ENCODE measurements at places on chromosomes 13 and 19. TPM values are rescaled to one million over a fixed set of nuclear protein-coding genes. Genes with fewer than 3 reads are reported as not detected.
A peak's percentile ranks its signal among the peaks of the same experiment; 100 is the strongest.

- H3K4me1 ChIP-seq, result peaks cover 48% of the 10 kb centered on the region
- no peaks in the 10 kb centered on the region for H3K27me3 ChIP-seq
- H3K4me3 ChIP-seq, result peak overlapping the region; percentile 92
- no peak for DNase-seq
Measured at GRCh38 chr19:29666578-29667386, 1.5 kb downstream of the PLEKHF1 start.

- H3K4me1 ChIP-seq, result peaks cover 11% of the 10 kb centered on the region
- peak overlapping the region; percentile 9 for H3K27ac ChIP-seq
- H3K27me3 ChIP-seq, result no peaks in the 10 kb centered on the region
- DNase-seq, result no peak
- peak overlapping the region; percentile 73 for H3K4me3 ChIP-seq
- H3K36me3 ChIP-seq, result no peaks in the 10 kb centered on the region
Measured at GRCh38 chr19:2977746-2978138, 378 bp downstream of the TLE6 start.

- H3K4me1 ChIP-seq, result no peaks in the 10 kb centered on the region
- H3K27ac ChIP-seq, result no peak overlapping the region
- no peak for DNase-seq
- no peak overlapping the region for H3K4me3 ChIP-seq
- no peaks in the 10 kb centered on the region for H3K27me3 ChIP-seq
- no peaks in the 10 kb centered on the region for H3K36me3 ChIP-seq
Measured at GRCh38 chr13:28297341-28297740, 159.0 kb downstream of the PAN3 start.

DNA sequence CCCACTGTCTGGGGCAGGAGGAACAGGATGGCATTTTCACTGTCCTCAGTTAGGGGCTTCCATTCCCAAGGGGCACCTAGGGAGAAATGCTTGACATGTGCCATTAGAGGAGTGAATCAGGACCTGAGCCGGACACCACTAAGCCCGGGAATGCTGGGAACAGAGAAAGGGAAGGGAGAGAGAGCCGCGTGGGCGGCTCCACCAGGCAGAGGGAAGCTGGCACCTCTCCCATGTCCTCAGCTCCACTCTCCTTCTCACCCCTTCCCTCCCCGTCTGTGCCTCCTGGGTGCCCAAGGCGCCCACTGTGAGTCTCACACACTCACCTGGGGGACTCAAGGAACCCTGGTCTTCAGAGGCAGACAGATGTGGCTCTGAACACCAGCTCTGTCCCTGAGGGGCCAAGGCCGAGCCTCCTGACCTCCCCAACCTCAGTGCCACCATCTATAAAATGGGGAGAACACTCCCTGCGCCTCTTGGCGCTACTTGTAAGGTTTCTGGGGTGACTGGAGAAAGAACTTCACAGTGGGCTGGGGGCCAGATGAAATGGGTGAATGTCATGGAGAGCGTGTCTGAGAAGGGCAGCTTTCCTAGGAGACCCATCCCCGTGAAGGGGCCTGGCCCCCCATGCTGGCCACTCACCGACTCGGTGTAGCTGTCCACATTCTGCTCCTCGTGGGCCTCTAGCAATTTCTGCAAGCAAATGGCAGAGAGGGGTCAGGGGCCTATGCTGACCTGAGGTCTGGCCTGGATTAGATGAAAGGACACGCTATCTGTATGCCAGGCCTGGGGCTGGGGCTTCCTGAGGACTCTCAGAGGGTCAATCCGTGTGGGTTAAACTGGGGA, 5.3 kb upstream of the KPTN start:
- H3K4me3 ChIP-seq, result no peak overlapping the region
- H3K27me3 ChIP-seq, result no peaks in the 10 kb centered on the region
- H3K27ac ChIP-seq, result no peak overlapping the region
- H3K36me3 ChIP-seq, result peaks cover 20% of the 10 kb centered on the region

GRCh38 chr19:19552798-19553197, 14.7 kb downstream of the CILP2 start:
- no peak overlapping the region for H3K4me3 ChIP-seq
- DNase-seq, result no peak
- H3K36me3 ChIP-seq, result no peaks in the 10 kb centered on the region
- H3K27ac ChIP-seq, result no peak overlapping the region

GRCh38 chr13:99282264-99283231, 24.4 kb upstream of the GPR18 start:
- H3K27ac ChIP-seq, result peak overlapping the region; percentile 79
- peaks cover 60% of the 10 kb centered on the region for H3K4me1 ChIP-seq
- DNase-seq, result no peak
- no peaks in the 10 kb centered on the region for H3K27me3 ChIP-seq

- no peak overlapping the region for H3K27ac ChIP-seq
- no peak overlapping the region for H3K4me3 ChIP-seq
- H3K27me3 ChIP-seq, result no peaks in the 10 kb centered on the region
- H3K4me1 ChIP-seq, result no peaks in the 10 kb centered on the region
- no peak for DNase-seq
Measured at GRCh38 chr13:108345016-108345415, 75.5 kb downstream of the TNFSF13B start.

DNA sequence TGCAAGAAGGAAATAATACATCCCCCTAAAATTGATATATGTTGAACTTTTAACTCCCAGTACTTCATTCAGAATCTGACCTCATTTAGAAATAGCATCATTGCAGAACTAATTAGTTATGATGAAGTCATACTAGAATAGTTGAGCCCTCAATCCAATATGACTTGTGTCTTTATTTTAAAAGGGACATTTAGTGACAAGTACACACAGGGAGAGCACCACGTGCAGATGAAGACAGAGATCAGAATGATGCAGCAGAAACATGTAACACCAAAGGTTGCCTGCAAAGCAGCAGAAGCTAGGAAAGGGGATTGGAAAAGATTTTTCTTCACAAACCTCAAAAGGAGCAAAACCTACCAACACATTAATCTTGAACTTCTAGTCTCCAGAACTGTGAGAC, 2602.5 kb downstream of the PCDH9 start:
- no peaks in the 10 kb centered on the region for H3K27me3 ChIP-seq
- no peak overlapping the region for H3K27ac ChIP-seq
- H3K4me1 ChIP-seq, result no peaks in the 10 kb centered on the region
- DNase-seq, result no peak

- H3K4me1 ChIP-seq, result no peaks in the 10 kb centered on the region
- H3K27me3 ChIP-seq, result no peaks in the 10 kb centered on the region
- no peak overlapping the region for H3K4me3 ChIP-seq
- H3K36me3 ChIP-seq, result no peaks in the 10 kb centered on the region
- DNase-seq, result no peak
- H3K27ac ChIP-seq, result no peak overlapping the region
Measured at GRCh38 chr13:109665781-109666249, 120.6 kb downstream of the IRS2 start.

DNA sequence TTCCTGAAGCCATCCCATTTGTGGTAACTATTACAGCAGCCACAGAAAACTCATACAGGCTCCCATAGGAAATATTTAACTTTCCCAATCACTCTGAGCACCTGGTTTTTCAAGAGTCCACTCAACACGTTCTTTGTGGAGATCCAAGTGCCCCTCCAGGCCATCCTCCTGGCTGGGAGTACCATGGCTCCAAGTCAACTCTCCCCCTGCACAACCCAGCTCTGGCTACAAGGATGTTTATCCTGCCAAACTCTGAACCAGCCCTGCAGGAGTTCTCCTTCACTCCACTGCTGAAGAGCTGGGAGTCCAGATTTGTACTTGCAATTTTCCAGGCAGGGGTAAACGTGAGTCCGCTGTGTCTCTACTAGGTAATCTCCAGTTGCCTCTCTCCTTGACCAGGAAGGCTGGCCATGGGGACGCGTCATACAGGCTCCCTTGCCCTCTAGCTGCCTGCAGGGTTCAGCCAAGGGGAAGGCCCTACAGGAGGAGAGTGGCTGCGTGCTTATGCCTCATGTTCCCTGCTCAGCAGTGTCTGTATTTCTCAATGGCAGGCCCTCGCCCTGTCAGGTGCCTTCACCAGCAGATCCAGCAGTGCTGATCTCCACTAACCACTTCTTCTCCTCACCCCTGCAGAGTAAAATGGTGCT, 29.9 kb upstream of the ARGLU1 start:
- no peak overlapping the region for H3K4me3 ChIP-seq
- H3K27ac ChIP-seq, result no peak overlapping the region
- no peaks in the 10 kb centered on the region for H3K27me3 ChIP-seq
- no peak for DNase-seq

- no peaks in the 10 kb centered on the region for H3K36me3 ChIP-seq
- no peak for DNase-seq
- no peaks in the 10 kb centered on the region for H3K4me1 ChIP-seq
- H3K27ac ChIP-seq, result no peak overlapping the region
- H3K4me3 ChIP-seq, result no peak overlapping the region
Measured at GRCh38 chr13:40139896-40140520, 484.5 kb downstream of the COG6 start.

GRCh38 chr13:100387416-100387815, 201.2 kb downstream of the GGACT start:
- H3K36me3 ChIP-seq, result no peaks in the 10 kb centered on the region
- H3K4me3 ChIP-seq, result no peak overlapping the region
- H3K4me1 ChIP-seq, result no peaks in the 10 kb centered on the region
- no peak for DNase-seq

DNA sequence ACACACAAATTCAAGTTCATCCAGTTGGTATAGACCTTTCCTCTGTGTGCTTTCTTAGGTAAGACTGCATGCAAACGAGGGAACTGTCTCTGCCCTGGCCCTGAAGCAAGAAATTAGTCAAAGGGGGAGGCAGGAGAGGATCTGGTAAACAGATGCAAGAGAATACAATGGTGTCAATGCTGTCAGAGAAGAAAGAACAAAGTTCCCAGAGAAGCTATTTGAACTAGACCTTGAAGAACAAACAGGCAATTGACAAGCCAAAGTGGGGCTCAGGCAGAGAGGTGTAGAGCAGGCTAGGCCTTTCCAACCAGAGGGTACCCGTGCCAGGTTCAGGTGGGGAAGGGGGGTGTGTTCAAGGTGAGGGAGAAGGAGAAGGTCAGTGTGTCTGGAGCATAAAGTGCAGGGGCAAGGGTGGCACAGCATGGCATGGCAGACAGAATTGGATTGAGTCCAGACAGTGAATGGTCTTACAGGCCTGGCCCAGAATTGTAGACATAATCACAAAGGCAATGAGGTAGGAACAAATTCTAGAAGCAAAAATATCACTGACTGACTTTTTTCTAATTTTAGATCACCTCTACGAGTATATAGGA, 95.0 kb upstream of the STARD13 start:
- DNase-seq, result no peak
- no peaks in the 10 kb centered on the region for H3K27me3 ChIP-seq
- H3K36me3 ChIP-seq, result no peaks in the 10 kb centered on the region
- no peak overlapping the region for H3K27ac ChIP-seq

DNA sequence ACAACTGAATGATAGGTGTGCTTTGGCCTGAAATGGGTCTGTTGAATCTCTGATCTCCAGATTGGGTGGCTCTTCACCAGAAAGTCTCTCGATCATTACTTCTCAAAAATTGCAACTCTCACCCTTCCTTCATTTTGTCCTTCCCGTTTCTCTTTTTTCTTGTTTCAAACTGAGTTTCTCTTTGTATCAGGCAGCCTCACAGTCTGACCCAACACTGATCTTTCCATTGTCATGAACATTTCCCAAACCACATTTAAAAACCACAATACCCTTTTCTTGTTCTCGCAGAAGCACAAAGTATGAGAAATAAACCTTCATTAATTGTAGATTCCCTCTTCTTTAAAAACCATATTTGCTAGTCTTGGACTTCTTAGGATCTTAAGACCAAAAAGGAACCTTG, 33.6 kb upstream of the HMGB1 start:
- no peaks in the 10 kb centered on the region for H3K36me3 ChIP-seq
- H3K4me1 ChIP-seq, result 0 out of 2 replicates have a peak, but pooled peaks cover 6% of the 10 kb centered on the region
- DNase-seq, result no peak

DNA sequence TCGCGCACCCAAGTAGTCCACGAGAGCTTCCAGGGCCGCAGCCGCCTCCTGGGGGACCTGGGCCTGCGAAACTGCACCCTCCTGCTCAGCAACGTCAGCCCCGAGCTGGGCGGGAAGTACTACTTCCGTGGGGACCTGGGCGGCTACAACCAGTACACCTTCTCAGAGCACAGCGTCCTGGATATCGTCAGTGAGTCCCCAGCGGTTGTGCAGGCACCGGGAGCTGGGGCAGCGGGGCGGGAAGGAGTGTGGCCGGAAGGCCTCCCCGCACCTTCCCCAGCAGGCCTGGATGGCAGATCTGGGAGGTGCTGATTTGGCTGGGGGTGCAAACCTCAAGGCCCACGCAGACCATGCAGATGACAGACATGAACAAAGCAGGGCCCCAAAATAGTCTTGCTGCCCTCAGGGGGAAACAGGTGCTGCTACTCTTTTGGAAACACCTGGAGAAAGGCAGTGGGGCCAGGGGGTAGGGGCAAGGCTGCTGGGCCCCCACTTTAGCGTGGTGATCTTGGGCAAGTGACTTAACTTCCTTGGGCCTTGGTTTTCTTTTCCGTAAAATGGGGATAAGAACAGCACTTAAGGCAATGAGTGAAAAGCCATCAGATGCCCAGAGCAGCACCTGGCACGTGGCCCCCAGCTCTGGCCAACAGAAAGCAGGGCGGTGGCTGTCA, 4.0 kb downstream of the MAG start:
- no peak for DNase-seq
- H3K27ac ChIP-seq, result no peak overlapping the region
- peaks cover 26% of the 10 kb centered on the region for H3K4me1 ChIP-seq
- H3K4me3 ChIP-seq, result no peak overlapping the region

DNA sequence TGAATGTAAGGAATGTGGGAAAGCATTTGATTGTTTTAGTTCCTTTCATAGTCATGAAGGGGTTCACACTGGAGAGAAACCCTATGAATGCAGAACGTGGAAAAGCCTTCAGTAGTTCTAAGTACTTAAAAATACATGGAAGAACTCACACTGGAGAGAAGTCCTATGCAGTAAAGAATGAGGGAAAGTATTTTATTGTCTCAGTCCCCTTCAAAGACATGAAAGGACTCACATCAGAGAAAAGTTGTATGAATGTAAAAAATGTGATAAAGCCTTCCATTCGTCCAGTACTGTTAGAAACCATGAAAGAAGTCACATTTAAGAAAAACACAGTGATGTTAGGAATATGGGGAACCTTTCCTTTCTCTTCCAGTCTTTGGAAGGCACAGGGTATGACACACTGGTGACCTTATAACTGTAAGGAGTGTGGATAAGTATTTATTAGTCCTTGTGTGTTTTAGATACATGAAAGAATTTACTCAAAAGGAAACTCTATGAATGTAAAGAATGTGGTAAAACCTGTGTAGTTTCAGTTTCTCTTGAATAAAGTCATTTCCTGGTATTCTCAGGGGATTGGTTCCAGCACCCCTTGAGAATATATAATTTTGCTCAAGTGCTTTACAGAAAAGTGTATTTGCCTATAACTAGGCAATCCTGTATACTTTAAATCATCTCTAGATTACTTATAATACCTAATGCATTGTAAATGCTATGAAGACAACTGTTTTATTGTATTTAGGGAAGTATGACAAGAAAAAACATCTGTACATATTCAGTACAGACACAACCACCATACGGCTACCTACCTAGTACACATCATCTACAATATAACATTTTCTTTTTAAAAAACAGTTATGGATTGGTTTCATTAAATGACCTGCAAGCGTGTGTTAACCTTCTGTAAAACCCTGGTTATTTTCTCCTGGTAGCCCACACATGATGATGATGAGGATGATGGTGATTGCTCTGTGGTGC, 52.8 kb downstream of the ZNF823 start:
- H3K4me1 ChIP-seq, result peaks cover 6% of the 10 kb centered on the region
- no peak overlapping the region for H3K27ac ChIP-seq
- no peak overlapping the region for H3K4me3 ChIP-seq
- H3K27me3 ChIP-seq, result no peaks in the 10 kb centered on the region
- DNase-seq, result no peak

IRGC gene
- not detected for total RNA-seq

PNMA8C gene
- not detected for total RNA-seq

ACP7 gene
- total RNA-seq, result not detected

SMAD9 gene
- total RNA-seq, result 0.05 TPM

KLK15 gene
- not detected for total RNA-seq

SIPA1L3 gene
- total RNA-seq, result 66.2 TPM

C5AR2 gene
- total RNA-seq, result not detected

MCF2L gene
- total RNA-seq, result 1.1 TPM

SHC2 gene
- total RNA-seq, result 0.08 TPM

CACNG8 gene
- total RNA-seq, result not detected

LENG9 gene
- 3.5 TPM for total RNA-seq
